ENCODE measurements at places on chromosomes 1 and 21.

- DNase-seq = peak; percentile 54
Observed at GRCh38 chr1:214582289-214582891, 20.6 kb upstream of the CENPF start.

DNA sequence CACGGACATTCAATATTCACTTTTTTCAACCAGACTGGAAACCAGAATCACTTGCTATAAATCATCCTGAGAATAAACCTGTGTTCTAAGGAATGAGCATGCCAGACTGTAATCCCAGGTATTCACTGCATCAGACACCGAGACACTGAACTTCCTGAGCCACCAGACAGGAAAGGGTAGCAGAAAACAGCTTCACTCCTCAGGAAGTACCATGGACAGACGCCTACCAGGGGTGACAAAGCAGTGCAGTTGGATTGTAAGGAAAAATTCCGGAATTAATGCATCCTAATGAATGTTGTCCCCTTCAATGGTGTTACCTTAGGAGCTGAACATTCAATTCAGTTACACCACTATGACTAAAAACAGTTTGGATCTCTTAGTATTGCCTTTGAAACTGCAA, 156.1 kb downstream of the PIGK start:
- DNase-seq = no peak

GRCh38 chr1:10896673-10897072, 100.2 kb upstream of the CASZ1 start:
- no peak for DNase-seq

- no peak for DNase-seq
Observed at GRCh38 chr1:213871179-213871578, 116.6 kb upstream of the PROX1 start.

DNA sequence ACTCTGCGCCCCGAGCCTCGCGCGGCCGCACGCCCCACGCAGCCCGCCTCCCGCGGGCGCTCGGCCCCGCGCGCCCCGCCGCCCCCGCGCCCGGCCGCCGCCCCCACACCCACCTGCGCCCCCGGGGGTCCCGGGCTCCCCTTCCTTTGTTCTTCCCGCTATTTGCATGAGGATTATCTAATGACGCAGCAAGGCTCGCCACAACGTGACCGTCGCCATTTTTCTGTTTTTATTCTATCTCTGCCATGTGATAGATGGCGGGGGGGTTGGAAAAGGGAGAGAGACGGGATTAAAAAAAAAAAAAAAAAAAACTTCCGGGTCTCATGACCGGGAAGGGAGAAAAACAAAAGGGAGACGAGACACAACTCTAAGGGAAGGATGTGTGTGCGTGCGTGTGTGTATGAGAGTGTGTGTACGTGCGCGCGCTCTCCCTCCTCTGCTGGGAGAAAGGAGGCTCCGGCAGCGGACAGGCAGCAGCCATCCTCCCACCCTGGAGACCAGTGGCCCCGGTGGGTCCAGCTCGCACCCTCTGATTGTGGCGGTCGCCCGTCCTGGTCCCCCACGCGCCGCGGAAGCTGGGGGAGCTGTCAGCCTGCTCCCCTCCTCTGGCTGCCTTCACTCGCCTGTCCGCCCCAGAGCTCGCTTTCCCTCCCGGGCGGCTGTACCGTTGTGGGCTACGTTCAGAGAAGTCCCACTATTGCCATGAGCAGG, 80.4 kb upstream of the AK4 start:
- DNase-seq = peak; percentile 60

GRCh38 chr21:46061063-46061462, 36.8 kb upstream of the COL6A2 start:
- DNase-seq = no peak

- DNase-seq = no peak
Observed at GRCh38 chr1:19309123-19309813, 2.7 kb downstream of the AKR7A2 start.

GRCh38 chr1:211896958-211897357, 66.4 kb upstream of the LPGAT1 start:
- DNase-seq = no peak

- DNase-seq = peak; percentile 33
Observed at GRCh38 chr1:160777486-160778089, 18.4 kb upstream of the LY9 start.

DNA sequence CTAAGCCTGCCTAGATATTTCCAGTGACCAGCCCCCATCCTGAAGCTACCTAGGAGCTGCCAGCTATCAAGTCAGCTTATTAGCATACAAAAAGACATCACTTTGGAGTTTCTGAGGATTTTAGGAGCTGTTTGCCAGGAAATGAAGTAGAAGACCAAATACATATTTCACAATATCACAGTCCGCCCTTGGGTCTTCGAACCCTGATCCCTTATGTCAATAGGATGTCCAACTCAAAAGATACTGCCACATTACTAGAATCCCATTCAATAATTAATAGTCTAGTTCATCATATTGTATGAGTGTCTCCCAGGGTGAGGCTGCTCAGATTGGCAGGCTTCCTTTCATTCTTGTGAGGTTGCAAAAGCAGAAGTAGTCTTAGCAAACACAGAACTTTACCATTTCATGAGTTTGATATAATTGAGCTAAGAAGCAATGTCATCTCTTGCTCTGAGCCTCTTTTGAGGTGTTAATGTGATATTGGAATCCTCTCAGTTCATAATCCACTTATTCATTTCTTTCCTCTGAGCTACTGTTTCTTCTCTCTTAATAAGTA, 13.6 kb downstream of the IPO9 start:
- DNase-seq = no peak

DNA sequence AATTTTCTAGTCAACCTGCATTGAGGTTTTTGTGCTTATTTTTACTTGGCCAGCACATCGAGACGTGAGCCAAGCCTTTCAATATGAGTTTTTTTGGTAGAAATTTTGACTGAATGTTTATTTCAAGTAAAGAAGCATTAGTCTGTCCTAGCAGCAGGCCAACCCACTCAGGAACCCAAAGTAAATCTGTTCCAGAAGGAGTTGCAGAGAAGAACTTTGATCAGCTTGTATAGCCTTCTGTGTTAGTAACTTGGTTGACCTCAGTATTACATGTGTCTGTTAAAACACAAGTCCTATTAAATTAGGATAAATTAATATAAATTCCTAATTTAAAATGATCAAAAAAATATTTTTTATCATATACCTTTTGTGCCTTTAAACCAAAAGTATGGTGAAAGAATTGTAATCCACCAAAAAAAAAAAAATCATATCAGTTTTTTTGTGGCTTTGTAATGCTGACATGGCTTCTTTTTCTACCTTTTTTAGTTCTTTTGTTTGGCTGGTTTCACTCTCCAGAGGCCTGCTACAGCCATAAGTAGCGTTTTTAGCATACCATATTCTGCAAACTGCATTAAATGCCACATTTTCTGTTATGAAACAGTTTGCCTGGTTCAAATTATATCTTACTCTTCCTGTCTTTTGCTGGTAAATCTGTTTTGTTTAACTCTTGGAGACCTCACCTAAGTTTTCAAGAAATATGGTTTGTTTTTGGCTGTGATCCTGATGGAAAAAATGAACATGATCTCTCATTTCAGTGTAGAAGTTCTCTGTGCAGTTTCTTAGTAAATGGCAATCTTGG, 39.5 kb downstream of the ATF6 start:
- no peak for DNase-seq

DNA sequence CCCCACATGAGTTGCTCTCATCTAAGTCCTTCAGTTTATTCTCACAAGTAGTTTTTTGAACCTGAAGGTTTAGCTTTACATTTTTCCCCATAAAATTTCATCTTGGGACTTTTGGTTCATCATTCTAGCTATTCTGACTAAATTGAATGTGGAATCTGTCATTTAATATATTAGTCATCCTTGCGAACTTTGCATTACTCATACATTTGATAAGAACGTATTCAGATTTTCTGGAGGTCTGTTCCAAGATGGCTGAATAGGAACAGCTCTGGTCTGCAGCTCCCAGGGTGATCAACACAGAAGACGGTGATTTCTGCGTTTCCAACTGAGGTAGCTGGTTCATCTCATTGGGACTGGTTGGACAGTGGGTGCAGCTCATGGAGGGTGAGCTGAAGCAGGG, 59.8 kb upstream of the CSF1 start:
- no peak for DNase-seq

DNA sequence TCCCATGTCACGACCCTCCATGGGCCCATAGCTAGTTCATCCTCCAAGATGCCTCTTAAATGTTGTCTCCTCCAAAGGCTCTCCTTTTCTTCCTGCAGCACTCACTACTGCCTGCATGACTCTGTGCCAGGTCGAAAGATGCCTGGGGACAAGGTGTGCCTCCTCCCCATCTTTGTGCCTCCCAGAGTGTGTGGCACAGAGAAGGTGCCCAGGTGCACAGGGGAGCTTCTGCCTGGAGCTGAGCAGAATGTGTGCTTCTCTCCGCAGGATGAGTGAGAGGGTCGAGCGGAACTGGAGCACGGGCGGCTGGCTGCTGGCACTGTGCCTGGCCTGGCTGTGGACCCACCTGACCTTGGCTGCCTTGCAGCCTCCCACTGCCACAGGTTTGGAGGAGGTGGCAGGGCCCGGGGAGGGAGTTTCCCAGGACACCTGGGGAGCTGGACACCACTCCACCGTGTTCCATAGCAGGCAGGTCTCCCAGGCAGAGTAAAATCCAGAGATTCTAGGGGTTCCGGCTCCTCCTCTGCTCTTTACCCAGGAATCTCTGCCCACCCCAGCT, 6.9 kb upstream of the PPM1J start:
- no peak for DNase-seq

DNA sequence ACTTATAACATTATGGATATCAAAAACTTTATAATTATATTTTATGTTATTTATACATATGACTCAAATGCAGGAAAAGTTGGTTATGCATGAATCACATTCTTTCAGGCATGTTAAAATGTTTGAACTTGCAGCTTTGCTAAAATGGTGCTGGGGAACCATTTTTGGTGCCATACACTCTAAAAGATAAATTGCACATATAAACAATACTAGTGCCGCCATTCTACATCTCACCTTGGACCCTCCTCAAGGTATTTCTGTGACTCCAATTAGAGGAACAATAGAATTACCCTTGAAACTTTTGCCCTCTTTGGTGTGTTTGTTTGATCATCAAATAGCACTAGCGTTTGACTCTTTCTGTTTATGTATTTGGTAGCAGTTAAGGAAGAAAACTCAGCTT, 997 bp downstream of the PRKACB start:
- no peak for DNase-seq

DNA sequence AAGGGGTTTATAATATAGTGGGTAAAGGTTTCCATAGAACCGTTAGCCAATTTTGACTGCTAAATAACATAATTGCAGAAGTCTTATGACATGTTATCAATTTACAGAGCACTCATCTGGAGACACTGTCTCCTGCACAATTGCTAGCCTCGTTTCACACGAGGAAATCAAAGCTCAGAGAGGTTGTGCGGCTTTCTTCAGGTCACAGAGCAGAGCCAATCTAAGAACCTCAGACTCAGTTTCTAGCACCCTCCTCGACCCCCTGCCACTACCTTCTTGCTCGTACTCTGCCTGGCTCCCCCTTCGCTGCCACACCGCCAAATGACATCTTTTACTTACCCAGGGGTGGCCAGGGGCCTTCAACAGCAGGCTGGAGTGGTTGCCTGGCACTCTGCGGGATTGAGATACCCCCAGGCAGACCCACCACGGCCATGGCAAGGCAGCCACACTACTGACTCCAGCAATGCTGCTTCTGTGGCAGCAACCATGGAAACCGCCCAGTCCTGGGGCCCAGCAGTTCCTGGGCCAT, 16.0 kb upstream of the CASZ1 start:
- no peak for DNase-seq

GRCh38 chr1:110617116-110617515, 11.0 kb upstream of the KCNA2 start:
- DNase-seq = no peak

- DNase-seq = no peak
Observed at GRCh38 chr21:46111857-46112724, 14.2 kb downstream of the COL6A2 start.

DNA sequence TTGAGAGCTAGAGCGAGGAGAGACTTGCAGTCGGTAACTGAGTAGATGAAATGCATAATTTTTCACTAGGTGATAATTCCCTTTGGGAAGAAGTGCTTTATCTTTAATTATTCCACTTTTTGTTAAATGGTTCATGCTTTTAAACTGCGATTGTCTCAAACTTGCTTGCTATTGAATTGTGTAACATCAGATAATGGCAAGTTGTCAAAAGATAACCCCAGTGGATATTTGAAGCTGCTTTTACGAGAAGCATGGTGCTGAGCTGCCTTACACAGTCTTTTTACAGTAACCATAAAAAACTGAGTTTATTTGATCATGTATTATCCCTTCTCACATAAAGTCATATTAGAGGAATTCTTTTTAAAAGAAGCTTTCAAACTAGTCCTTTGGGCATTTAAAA, 30.2 kb downstream of the TMEM50B start:
- no peak for DNase-seq

GRCh38 chr1:70442490-70442889, 31.4 kb downstream of the CTH start:
- DNase-seq = no peak

DNA sequence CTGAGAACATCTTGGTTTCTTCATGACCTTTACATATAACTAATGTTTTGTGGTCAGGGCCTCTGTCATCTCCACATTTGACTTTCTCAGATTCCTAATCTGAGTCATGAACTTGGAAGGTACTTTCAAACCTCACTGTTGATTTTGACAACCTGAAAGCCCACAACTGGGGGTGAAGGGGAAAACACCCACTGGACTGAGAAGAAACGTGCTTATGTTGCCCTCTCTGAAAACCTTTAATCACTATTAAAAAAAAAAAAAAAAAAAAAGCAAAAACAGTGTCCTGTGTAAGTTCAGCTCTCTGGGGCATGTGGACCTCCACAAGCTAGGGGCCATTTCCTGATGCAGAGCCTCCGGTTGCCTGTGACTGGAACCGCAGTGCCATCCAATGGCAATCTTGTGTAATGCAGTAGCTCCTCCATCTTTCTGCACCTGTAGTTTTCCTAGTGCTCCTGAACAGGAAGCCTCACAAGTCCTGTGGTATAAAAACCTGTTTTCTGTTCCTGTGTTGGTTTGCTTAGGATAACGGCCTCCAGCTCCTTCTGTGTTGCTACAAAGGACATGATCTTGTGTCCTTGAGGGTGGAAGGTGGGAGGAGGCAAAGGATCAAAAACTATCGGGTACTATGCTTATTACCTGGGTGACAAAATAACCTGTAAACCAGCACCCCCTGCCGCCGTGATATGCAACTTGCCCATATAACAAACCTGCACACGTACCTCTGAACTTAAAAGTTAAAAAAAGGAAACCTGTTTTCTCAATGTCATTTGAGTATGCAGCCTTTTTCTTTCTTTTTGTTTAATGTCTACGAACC, 124.5 kb downstream of the ZNF648 start:
- peak; percentile 78 for DNase-seq

- DNase-seq = no peak
Observed at GRCh38 chr1:145719230-145720079, at the start of gene CD160. Gene CD160, plus strand, starts transcription at chr1:145719499. Its CDS starts 8,829 bp downstream, at chr1:145728328.

Data from iPS DF 19.7 (cell line).